Stimulated activated CD8-positive, alpha-beta memory T cell treated with anti-CD3 and anti-CD28 coated beads, Interleukin-4, amount 100 ng/mL, for 1 hour (primary cell): ENCODE measurements at places on chromosomes 13 and 19.

DNA sequence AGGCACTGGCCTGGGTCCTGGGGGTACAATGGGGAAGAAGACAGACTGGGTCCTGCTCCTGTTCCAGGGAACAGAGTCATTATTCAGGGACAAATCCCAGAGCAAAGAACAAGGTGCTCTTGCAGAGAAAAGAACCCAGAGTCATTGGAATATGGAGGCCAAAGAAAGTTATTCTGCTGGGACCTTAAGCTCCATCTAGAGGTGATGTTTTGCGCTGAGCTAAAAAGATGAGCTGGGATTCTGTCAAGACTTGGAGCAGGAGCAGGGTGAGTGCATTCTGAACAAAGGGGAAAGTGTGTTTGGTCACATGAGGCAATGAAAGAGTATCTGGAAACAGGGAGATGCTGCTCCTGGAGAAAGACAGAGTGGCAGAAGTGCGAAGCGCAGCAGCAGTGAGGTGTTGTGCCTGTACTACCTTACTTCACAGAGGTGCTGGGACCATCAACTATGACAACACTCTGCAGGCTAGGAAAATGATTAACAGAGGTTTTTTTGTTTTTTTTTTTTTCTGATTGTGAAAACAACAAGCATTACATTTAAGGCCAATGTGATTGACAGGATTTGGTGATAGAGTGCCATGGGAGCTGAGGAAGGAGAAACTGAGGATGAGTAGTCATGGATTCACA, 95.3 kb upstream of the TNFSF11 start:
- no peak for DNase-seq

GRCh38 chr19:16885166-16885565, 3.6 kb upstream of the F2RL3 start:
- no peak for DNase-seq

DNA sequence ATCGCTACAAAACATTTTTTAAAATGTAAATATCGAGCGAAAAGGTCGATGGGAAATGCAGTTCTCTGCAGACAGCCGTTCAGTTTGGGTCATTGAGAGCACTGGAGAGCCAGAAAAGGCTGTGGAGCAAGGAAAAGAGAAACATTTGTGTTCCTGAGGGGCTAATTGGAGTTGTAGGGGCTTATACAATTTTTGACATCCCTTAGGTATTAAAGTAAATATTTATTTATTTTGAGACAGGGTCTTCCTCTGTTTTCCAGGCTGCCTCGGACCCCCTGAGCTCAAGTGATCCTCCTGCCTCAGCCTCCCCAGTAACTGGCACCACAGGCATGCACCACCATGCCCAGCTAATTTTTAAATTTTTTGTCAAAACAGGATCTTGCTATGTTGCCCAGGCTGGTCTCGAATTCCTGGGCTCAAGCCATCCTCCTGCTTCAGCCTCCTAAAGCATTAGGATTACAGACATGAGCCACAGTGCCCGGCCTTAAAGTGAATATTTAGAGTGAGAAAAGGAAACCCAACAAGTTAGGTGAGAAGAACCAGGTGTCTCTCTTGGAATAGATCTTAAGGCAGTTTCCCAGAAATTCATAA, 825 bp upstream of the YIF1B start:
- no peak for DNase-seq

DNA sequence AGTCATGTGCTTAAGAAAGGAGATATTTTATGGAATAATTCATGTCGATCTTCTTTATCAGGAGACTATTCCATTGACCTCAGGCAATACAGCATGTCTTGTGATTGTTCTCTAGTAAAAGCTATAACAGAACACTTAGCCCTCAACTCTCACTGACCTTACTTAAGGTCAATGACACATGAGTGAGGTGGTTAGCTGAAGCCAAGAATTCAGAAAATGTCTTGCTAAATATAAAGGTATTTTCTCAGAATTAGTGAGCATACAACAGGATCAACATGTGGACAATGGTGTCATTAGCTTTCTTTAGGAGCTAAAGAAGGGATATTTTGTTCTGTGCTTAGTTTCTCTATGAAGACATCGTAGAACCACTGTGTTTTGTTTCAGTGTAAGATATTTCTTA, 1730.4 kb upstream of the SLC10A2 start:
- DNase-seq = no peak

DNA sequence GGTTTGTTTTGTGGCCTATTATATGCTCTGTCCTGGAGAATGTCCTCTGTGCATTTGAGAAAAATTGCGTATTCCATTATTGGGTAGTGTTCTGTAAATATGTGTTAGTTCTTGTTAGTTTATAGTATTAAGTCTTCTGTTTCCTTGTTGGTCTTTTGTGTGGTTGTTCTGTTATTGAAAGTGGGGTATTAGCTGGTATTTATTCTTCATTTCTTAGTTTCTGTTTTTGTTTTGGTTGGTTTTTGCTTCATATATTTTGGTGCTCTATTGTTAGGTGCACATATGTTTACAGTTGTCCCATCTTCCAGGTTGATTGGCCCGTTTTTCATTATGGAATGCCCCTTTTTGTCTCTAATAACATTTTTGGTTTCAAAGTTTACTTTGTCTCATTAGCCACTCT, 77.3 kb downstream of the DNAJC15 start:
- DNase-seq = no peak

DNA sequence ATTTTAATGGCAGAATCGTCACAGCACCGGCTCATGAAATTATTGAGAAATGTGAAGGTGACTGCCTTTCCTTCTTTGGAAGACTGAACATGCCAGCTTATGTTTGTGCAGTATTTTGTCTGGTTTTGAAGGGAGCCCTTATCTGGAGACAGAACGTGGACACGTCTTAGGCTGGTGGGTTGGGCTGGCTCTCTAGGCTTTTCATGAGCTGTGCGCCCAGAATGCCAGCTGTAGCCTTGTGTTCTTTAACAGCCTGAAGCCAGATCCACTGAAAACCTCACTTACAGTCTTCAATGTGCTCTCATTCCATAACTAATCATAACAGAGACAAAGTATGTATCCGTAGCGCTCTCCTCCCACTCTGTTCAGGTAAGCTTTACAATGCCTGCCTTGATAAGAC, 184.4 kb upstream of the HTR2A start:
- DNase-seq = no peak
